ENCODE measurements at places on chromosomes 2 and 18. TPM values are rescaled to one million over a fixed set of nuclear protein-coding genes. Genes with fewer than 3 reads are reported as not detected.

The UGT1A3 gene
- total RNA-seq, result 0.28 TPM

The SERPINB12 gene
- total RNA-seq, result 0.60 TPM

The IL36B gene
- total RNA-seq, result 1.4 TPM

The TPO gene
- 1.2 TPM for total RNA-seq

The HES6 gene
- total RNA-seq, result 2.2 TPM

All from esophagus mucosa (tissue), 1 donor.